ENCODE measurements at places on chromosomes 6 and 20.

DNA sequence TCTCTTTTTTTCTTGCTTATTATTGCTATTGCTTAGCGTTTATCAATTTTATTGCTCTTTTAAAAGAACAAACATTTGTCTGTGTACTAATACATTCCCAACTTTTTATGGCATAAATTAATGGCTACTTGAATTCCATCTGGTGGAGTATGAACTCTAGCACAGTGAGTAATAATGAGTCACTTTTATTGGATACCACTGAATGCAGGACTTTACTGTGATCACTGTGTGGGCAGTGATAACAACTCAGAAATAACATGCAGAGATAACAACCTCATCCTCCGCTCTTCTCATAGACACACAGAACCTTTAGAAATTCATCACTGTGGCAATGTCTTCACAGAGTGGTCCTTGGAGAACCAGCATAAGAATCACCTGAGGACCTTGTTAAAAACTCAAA is 174.9 kb upstream of the PRND start:
- no peak for DNase-seq

- no peak for DNase-seq
Observed at GRCh38 chr6:125932451-125932795, 24.1 kb upstream of the HINT3 start.

- no peak for DNase-seq
Observed at GRCh38 chr20:62423326-62423706, 4.0 kb downstream of the RBBP8NL start.

GRCh38 chr20:32524829-32525501 is 60.2 kb downstream of the NOL4L start:
- DNase-seq = no peak

- DNase-seq = no peak
Observed at GRCh38 chr6:87799651-87800050, 97.6 kb upstream of the AKIRIN2 start.

- no peak for DNase-seq
Observed at GRCh38 chr20:7939663-7940062, 595 bp downstream of the HAO1 start.

- no peak for DNase-seq
Observed at GRCh38 chr20:18421608-18422007, 45.2 kb downstream of the DZANK1 start.

- DNase-seq = no peak
Observed at GRCh38 chr20:25025091-25025861, 32.7 kb downstream of the ACSS1 start.

- no peak for DNase-seq
Observed at GRCh38 chr6:106997392-106998158, 23.0 kb upstream of the CD24 start.

DNA sequence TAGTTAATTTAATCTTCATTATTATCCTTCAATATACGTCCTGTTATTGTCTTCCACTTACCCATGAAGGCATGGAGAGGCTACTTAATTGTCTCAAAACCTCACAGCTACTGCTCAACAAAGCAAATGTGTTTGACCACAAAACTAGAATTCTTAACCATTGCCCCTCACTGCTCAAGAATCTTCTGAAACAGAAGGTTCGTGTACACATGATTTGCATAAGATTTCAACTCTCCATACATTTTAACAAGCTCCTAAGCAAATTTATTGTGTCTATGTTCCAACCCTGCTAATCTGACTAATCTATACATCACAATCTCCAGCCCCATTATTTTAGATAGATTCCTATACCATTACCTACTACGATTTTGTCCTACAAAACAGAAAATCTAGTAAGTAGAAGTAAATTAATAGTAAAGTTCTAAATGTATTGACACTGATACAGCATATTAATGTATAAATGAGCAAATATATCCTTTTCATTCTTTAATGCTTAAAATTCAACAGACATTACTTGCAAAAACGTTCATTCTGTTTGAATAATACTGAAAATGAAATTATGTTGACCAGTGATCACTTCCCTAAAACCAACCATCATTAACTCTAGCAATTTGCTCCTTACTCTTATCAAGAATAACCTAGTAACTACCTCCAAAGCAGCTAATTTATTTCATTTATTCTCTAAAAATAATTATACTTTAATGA is 89.7 kb upstream of the RNF217 start:
- DNase-seq = no peak

DNA sequence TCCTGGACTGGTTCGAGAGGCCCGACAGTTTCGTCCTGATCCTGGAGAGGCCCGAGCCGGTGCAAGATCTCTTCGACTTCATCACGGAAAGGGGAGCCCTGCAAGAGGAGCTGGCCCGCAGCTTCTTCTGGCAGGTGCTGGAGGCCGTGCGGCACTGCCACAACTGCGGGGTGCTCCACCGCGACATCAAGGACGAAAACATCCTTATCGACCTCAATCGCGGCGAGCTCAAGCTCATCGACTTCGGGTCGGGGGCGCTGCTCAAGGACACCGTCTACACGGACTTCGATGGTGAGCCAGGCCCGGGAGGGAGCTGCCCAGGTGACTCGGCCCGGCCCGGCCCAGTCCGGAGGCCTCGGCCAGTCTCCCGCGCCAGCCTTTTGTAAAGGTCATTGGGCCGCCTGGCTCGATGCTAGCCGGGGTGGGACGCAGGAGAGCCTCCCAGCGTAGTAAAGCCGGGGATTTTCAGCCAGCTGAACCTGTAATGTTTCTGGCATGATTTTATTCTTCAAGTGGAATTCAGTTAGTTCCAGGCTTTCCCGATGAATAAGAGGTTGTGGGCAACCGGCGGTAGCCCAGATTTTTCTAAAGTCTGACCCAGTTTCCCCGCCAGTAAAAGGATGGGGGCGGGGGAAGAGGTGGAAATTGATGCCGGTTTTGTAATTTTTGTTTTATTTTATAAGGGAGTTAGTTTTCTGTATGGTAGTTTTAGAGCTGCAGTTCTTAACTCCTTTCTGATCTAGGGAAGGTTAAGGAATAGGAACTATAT is 1.4 kb downstream of the PIM1 start:
- no peak for DNase-seq

- DNase-seq = no peak
Observed at GRCh38 chr6:75326557-75327258, 42.1 kb upstream of the TMEM30A start.

DNA sequence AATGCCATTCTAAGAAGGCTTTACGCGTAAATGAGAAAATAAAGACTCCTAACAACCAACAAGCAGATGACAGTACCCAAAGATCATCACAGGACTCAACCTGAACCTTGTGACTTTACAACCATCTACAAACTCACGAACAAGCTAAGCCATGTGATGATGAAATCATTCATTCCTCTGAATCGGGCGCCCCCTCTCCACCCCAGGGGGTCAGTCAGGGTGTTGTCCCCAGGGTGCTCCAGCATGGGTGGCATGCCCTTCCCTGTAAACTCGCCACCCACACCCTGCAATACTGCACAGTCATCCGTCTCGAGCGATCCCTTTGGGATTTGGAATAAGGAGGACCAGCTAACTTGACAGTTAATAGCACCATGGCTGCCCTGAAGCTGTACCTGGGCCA is 12.6 kb downstream of the SERPINB6 start:
- no peak for DNase-seq

DNA sequence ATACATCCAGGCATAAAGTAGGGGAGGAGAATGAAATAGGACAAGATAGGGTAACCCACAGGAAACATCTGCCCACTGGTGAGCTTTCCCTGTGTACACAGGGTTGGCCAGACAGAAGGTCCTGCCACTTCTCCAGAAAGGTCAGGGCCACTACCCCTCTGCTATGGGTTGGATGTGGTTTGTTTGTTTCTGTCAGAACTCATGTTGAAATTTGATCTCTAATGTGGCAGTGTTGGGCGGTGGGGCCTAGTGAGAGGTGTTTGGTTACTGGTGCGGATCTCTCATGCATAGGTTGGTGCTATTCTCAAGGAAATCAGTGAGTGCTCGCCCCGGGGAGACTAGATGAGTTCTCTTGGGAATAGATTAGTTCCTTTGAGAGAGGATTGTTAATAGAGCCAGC is 15.6 kb upstream of the MAS1 start:
- DNase-seq = no peak

DNA sequence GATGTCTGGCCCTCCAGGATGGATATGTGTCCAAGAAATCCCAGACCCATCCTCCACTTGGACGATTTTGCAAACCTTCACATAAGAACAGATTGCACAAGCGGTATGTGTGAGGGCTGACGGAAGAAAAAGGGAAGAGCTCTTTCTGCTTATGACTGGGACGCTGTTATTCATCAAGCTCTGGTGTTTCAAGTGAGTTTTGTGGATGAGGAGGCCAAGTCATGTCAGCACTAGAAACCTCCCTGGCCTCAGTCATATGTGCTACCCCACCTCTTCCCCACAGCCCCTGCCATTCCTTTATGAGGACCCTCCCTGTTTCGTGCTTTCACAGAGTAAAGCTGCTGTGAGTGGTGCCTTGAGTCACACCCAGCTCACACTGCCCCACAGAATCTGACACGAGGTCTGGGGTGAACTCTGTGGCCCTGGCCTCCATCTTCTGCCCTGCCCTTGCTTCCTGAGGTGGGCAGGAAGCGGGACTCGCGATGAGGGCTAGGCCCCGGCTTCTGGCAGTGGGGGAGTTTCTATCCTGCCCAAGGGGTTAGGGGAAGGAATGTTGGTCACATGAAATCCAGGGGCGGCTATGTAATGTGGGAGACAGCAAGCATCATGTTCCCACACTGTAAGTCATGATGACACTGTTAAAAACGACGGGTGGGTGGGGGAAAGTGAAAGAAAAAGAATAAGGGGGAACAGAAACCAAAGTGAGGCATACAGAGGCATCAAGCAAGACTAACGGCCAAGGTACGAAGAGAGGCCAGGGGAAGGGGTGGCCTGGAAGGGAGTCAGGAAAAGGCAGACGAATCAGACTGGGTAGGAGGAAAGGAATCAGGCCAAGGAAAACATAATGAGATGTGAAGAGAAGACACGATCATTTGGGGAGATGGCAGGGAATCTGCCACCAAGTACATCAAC is 78.1 kb downstream of the PRDM1 start:
- no peak for DNase-seq

DNA sequence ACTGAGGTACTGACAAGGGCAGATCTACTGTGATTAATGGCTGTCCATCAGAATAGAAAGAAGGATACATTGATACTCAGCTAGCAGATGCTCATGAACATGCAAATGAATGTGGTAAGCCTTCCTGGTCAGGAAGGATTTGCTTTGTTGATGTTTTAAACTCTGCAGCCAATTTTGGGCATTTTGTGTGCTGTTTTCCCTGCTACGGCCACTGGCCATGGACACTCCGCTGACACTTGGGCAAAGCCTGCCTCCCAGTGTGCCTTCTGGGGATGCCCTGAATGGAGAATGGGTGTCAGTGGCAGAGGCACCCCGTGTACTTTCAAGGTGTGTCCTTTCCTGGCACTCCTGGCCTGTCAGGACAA is 113.1 kb downstream of the SOBP start:
- no peak for DNase-seq

GRCh38 chr6:134303891-134304290 is 14.0 kb downstream of the SGK1 start:
- no peak for DNase-seq

- no peak for DNase-seq
Observed at GRCh38 chr20:24586523-24586840, 117.1 kb downstream of the SYNDIG1 start.

GRCh38 chr6:153251326-153251725 is 120.2 kb upstream of the RGS17 start:
- no peak for DNase-seq

GRCh38 chr6:36631326-36632011 is 37.3 kb downstream of the SRSF3 start:
- no peak for DNase-seq

- DNase-seq = no peak
Observed at GRCh38 chr6:64591676-64592036, 956.1 kb downstream of the PHF3 start.

DNA sequence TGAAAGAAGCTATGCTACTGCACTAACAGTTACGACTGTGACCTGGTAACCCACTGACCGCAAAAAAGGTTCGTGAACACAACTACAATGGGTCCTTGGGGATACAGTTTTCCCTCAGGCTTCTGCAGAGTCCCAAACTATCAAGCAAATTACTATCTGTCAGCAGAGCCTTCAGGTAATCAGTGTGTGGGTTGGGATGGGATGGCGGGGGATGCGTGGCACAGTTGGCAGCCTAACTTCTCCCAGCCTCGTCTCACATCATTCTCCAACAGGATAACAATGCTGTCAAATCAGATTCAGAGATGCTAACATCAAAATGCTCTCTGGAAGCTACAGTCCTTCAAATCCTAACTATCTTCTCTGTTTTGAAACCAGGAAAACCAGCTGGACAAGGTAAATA is 102.3 kb downstream of the EPM2A start:
- DNase-seq = no peak

DNA sequence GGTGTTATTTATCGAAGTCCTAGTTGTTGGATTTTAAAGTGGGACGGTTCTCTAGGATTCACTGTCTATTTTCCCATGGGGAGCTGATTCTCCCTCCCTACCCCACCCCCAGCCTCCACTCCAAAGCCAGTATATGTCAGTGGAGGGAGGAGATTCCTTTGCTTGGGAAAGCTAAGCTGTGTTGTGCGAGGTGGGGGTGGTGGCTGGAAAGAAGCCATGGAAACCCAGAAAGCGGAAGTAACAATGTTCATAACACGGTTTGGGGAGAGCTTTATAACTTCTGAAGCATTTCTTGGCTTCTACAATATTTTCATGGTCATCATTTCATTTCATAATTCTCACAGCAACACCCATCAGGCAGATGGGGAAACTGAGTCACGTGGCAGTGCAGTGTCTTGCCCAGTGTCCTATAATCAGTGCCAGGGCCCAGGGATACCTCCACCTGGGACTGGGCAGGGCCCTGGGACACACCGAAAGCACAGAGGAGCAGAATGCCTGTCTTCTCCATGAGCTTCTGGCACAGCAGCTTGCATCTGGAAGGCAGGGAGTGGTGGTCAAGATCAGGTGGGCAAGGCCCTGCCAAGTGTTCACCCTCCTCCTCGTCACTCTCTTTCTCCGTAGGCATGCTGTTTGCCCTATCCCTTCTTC is 4.5 kb downstream of the SUN5 start:
- DNase-seq = no peak

- DNase-seq = no peak
Observed at GRCh38 chr6:91366781-91367180, 779.9 kb upstream of the MAP3K7 start.

DNA sequence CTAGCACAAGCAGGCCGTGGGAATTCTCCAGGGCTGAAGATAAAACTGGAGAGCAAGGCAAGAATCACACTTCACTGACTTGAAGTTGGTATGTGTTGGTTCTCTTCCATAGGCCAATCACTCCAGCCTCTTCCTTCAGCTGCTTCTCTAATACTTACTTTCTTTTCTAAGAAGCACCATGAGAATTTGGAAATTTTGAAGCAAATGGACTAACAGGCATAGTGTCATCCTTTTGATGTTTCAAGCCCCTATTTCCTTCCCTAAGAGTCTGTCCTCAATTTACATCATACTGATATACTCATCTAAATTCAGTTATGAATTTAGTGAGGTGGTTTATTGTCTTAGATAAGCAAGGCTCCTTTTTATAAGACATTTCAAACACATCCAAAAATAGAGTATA is 24.0 kb downstream of the SLC26A8 start:
- DNase-seq = no peak

DNA sequence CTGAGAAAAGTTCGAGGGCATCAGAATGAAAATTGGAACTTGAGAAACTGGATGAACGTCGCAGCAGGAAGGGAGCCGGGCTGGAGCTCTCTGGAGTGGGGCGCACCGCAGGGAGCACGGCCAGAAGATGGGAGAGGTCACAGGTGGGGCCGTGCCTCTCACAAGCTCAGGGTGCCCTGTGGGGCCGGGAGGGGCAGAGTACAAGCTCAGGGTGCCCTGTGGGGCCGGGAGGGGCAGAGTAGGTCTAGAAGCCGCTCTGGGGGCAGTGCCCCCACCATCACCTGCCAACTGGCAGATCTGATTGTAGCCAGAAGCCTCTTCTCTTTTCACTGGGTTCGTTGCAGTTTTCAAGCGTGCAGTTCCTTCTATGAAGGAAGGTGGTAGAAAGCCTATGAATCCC is 61.1 kb upstream of the SNX9 start:
- no peak for DNase-seq
